ENCODE measurements at places on chromosomes 1 and 21.

DNA sequence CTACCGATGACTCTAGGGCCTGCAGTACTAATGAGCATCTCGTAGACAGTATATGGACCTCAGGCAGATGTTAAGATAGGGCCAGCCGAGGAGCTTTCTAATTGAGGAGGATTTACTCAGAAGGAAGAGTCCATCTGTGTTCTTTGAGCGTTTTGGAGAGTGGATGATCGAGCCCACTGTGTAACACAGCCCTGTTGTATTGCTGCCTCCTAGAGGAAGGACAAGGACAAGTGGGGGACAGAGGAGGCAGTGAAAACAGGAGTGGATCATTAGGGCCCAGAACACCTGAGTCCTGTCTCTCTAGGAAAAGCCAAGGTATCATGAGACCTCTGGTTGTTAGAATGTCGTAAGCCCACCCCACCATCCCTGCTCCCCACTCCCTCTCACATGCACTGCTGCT, 62.9 kb downstream of the TBX19 start:
- no peak for DNase-seq

DNA sequence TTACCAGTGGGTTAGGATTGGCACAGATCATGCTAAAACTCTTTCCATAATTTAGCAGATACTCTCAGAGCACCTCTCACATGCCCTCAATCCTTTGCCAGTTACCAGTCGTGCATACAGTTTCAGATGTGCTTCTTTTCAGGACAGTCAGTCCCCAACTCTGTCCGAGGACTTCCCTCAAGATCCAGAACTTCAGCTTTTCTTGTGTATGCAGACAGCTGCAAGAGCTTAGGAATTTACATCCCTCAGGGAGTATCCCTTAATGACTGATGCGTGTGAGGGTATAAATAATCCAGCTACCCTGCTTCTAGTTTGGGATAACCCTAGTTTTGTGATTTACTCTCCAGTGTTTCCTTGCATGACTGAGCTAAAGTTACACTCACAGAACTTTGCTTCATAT, 393.0 kb upstream of the PLXNA2 start:
- DNase-seq = no peak

DNA sequence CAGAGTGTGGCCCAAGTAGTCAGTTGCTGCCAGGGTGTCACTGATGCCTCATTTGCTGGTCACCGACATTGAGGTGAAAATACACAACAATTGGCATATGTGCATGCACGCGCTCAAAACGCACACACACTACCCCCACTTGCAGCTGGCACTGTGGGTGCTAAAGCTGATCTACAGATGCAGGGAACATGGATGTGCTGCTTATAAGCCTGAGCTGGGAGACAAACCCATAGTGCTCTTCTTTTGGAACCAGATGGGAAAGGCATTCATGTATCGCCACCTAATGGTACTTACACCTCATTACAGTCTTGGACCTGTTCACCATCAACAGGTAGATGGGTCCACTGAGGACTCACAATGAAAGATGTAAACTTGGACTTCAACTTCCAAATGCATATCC, 70.3 kb upstream of the CAMK1G start:
- DNase-seq = no peak

DNA sequence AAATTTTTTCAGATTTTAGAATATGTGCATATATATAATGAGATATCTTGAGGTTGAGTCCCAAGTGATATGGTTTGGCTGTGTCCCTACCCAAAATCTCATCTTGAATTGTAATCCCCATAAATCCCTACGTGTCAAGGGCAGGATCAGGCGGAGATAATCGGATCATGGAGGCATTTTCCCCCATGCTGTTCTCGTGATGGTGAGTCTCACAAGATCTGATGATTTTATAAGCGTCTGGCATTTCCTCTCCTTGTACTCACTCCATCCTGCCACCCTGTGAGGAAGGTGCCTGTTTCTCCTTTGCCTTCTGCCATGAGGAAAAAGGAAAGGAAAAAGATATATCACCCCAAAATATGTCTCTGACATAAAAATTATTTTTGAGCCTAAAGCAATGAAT, 64.6 kb downstream of the TOR3A start:
- DNase-seq = no peak

GRCh38 chr1:24909388-24909898, 20.6 kb downstream of the RUNX3 start:
- no peak for DNase-seq

- DNase-seq = no peak
Measured at GRCh38 chr21:33432496-33432895, 29.3 kb downstream of the IFNGR2 start.

GRCh38 chr1:36358514-36359084, 27.1 kb downstream of the STK40 start:
- DNase-seq = no peak

GRCh38 chr1:182629499-182630096, 25.4 kb upstream of the RGS16 start:
- DNase-seq = no peak

GRCh38 chr1:165073185-165074007, 283.1 kb downstream of the LMX1A start:
- no peak for DNase-seq

DNA sequence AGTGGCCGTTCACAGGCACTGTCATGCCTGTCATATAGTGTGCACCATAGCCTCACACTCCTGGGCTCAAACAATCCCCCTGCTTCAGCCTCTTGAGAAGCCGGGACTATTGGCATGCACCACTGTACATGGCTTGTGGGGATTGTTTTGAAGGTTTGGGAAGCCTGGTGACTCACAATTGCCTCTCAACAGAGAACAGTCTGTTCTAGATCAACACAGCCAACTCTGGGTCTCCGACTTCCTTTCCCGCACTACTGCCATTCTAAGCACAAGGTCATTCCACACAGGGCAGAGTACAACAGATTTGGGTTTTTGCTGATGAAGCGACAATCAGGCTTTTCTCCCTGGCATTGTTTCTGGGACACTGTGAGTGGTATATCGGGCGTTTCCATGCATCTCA, 15.5 kb upstream of the AHCTF1 start:
- no peak for DNase-seq

DNA sequence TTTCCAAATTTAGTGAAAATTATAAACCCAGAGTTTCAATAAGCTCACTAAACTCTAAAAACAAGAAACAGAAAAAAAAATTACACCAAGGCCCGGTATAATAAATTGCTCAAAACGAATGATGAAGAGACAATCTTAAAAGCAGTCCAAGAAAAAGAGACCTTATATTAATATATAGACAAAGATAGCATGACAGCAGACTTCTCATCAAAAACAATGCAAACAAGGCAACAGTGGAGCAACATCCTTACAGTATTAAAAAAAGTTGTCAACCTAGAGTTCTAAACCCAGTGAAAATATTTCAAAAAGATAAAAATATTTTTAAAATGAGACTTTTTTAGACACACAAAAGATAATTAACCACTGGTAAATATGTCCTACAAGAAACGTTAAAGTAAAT, 46.7 kb downstream of the KIFAP3 start:
- no peak for DNase-seq

Measured in cortex of kidney (tissue), 1 donor.